ENCODE measurements at places on chromosomes 2 and 18.

- no peak for DNase-seq
These were observed 1923.6 kb upstream of the PIK3C3 start for GRCh38 chr18:40031435-40031834.

DNA sequence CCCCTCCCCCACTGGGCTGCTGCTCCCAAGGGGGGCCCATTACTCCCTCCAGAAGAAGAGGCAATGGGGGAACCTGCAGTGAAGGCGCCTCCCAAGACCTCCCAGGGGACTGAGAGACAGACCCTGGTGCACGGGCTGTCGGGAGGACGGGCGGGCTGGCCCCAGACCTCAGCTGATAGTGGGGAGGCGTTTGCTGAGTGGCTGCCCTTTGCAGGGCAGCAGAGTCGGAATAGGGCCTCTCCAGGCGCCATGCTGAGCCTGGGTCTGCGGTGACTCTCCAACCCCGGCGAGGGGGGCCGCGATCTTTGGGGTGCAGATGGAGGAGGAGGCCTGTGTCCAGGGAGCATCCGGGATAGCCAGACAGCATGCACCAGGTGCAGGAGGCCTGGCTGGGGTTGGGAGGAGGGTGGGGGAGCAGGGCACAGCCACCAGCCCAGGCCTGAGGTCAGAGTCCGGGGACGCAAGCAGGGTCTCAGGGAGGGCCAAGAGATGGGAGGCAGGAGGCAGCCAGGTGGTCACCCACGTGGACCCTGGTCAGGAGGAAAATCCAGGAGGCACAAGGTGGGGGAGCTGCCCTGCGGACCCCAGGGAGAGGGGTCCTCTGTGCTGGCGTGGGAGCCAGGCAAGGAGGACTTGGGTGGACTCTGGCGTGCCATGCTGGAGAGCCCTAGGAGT, 11.0 kb downstream of the CROCC2 start:
- DNase-seq = no peak

DNA sequence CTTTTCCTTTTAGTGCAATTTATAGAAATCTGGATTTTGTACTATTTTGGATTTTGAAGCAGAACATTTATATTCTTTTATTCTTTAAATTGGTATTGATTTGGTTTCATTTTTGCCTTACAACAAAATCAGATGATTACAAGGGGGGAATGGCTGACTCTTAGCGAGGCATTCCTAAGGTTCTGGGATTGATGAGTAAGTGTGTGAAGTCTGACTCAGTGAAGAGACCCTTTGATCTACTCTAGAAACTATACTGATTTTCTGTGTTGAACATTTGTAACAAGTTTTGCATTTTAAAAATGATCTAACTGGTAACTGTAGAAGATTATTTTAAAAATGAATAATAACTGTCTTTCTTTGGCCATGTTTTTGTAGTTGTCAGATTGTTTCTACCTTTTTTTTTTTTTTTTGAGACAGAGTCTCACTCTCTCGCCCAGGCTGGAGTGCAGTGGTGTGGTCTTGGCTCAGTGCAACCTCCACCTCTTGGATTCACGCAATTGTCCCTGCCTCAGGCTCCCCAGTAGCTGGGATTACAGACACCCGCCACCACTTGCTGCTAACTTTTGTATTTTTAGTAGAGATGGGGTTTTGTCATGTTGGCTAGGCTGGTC, 48.7 kb downstream of the TTC39C start:
- peak; percentile 57 for DNase-seq

DNA sequence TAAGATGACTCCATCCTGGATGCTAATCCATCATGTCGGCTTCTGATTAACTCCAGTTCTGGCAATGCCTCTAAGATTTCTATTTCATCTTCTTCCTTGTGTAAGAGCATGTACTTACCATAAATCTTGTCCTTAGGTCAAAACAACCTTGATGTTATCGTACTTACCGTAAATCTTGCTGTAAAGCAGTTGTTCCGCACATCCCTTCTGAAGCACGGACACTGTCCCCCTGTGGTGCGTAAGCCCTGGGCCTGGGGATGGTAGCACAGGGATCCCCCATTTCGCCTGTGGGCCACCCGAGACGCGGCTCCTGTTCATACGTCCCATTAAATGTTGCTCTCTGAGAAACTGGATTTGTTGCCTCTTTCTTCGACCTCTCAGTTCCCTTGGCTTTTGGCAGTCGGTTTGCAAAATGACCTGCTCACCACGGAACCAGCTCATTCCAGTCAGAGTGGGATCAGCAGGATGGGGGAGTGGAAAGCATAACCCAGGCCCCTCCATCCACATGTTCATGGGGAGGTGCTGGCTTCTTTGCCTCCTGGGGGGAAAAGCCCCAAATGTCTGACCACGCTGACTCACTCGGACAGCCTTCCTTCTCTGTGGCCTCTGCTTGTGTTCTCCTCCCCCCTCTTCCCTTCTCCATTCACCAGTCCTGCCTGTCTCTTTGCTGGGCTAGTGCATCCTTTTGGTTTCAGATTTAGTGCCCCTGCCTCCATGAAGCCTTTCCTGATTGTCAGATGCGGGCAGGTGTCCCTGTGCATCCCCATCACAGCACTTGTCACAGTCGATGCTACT, 49.9 kb downstream of the RAB31 start:
- no peak for DNase-seq

DNA sequence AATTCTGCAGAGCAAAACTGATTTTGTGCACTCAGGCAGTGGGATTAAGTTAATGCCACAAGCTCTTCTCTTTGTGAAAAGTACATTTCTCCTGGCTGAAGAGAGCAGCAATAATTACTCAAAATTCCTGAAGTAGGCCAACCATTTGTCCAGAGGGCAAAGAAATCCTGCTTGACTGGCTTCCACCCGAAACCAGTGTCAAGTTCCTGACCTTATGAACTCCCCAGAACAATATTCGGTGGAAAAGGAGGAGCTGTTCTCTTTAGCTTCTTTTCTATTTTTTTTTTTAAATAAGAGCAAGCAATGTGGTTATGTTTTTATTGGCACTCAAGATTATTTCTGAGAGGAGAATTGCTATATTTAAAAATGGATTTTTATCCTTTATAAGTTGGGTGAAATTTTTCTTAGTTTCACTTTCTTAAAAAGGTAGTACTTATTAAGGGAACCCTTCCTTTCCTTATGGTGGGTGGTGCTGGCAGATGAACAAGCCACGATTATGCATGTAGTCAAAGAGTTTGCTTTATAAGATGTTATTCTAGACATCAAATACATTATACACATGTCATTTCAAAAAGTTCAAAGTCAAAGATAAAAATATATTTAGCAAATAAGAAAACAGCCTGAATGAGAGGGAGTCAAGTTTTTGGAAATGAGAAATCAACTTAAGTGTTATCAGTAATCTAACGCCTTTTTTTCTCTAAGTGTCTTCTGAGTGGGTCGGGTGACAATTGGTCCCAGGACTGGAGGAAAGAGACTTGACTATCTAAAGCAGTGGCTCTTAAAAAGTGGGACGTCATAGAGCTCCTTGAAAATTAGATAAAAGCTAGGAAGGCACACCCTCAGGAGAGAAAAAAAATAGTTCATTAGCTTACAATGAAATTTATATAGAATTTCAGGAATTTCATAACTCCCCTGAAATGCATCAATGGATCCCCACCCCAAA, 194.5 kb downstream of the IKZF2 start:
- peak; percentile 61 for DNase-seq

DNA sequence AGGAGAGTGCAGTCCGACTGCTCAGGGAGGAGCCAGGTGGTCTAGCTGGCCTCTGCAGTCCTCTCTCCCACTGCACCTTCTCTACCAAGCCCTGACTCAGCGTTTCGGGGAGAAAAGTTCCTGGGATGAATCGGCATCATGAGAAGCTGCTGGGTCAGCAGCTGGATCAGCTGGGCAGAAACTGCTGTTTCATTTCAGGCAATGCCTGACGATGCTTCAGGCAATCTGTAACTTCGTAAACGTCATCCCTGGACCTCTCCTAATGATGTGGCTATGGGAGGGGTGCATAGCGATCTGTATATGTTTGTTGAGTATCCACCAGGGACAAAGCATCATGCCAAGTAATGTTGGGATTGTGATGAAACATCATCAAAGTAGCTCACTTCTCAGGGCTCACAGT, 20.7 kb downstream of the LIPG start:
- peak; percentile 21 for DNase-seq

- DNase-seq = peak; percentile 51
These were observed 46.2 kb upstream of the TRIM43B start for GRCh38 chr2:95530734-95531133.

GRCh38 chr18:30763902-30764350, 278.6 kb downstream of the DSC3 start:
- DNase-seq = no peak

GRCh38 chr2:9165625-9166024, 41.0 kb upstream of the ASAP2 start:
- no peak for DNase-seq

DNA sequence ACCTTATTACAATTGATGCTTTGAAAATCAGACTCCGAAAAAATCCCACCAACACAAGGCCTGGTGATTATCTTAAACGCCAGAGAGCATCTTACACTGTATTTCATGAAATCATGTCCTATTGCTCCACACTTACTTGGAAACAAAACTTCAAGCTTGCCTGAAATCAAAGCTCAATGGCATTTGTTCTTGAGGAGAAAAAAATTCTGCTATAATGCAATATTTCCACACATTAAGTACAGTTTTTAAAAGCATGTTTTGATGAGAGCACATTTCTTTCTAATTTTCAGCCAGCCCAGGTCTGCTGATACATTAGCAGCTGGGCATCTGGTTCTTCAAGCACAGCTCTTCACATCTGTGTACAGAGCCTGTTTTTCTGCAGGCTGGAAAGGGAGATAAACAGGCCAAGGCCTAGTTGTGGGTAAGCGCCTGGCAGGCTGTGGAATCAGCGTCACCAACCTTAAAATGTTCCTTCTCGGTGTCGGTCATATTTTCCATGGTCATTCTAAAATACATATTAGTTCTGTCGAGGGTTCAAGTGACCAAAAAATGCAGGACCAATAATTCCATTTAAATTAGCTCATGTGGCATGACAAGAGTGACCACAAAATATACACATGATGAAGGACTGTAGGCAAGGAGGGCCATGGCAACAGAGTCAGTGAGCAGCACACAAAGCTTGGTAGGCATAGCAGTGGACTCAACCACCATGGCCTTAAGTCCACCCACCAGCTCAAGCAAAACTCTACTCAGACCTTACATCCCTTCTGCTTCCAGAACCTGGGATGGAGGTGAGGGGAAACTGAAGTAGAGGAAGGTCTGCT, 20.9 kb downstream of the SLC8A1 start:
- peak; percentile 69 for DNase-seq

- no peak for DNase-seq
These were observed 36.3 kb downstream of the FBXO11 start for GRCh38 chr2:47869859-47870595.

- DNase-seq = no peak
These were observed 32.3 kb downstream of the EML6 start for GRCh38 chr2:54755641-54756326.

DNA sequence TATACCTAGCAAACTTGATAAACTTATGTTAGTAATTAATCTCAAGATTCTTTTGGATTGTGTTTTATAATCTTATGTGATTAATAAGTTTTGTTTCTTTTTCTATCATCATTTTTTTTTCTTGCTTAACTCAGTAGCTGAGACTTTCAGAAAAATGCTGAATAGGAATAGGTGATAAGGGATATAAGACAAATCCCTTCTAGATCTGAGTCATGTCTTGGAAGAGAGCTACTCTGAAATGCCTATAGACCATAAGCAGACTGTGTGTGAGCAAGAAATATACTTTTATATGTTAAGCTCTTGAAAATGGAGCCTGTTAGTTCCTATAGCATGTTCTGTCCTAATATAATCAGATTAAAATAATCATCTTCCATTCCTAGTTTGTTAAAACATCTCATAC, 29.6 kb downstream of the CYBRD1 start:
- no peak for DNase-seq

DNA sequence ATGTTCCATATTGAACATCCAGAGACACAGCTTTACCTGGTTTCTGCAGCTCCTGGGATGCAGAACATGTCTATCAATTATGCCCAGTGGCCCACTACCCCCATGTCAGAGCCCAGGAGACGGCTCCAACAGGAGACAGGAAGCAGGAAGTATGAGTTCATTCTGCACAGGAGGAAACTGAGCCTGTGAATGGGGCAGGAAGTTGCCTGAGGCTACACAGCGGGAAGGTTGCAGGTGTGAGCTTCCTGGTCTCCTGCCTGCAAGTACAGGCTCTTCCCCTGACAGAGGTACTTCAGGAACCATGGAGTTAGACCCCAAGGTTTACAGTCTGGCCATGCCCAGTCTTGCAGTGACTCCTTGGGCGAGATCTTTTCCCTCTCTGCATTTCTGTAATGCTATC, 2.8 kb upstream of the BOK start:
- DNase-seq = no peak

DNA sequence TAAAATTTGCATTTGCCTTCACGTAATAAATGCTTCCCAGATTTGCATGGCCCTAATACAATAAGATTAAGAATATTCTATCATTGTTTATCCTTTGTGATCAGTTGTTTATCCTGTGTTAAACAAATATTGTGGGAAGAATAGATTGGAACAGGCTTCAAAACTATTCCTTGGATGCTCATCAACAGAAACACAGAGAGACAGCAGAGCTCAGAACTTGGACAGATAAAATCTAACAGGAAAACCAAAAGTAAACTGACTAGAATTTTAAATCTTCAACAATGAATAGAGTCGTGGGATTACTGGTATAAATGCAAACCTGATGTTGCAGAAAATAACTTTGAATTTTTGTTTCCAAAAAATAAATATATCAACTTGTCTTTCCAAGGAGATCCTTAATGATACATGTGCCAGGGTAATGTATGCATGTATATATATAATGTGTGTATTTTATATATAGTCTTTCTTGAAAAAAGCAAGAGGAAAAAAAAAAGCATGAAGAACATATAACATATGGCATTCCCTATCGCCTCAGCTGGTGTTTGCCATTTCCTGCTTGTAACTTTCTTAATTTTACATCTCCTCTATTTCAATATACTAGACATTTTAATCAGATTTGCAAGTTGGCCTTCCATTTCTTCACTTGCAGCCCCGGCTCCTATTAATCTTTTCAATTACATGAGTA, 59.9 kb upstream of the TANK start:
- peak; percentile 56 for DNase-seq

DNA sequence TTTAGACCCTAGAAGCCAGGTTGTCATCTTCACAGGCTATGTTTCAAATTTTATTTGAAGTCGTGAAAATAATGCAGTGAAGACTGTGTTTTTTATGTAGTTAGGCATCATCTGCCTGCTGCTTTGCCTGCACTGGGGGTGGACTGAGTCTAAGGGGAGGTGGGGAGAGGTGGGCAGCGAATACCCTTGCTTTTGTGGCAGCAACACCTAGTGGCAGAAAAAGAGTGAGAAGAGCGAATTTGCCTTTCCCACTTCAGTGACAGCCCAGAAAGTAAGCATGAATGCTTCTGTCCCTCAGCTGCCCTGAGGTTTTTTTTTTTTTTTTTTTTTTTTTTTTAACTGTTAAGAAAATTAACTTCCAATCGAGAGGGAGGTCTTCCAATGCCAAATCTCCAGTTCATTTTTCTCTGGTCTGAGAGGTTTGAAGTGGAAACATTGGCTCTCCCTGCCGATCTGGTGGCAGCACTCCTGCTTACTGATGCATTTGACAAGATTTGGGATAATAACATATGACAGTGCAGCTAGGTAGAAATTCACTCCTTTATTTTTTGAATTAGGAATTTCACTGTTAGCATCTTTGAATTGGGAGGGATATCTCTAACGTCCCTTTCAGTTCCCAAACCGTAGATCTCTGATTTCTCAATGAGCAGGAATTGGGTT, 60.3 kb upstream of the LYPD6B start:
- DNase-seq = no peak

GRCh38 chr2:179443180-179443579, 178.5 kb upstream of the SESTD1 start:
- no peak for DNase-seq

- peak; percentile 89 for DNase-seq
These were observed 2.4 kb downstream of the CYP27C1 start for GRCh38 chr2:127217470-127218325.

GRCh38 chr18:32048507-32049091, 30.0 kb downstream of the RNF125 start:
- peak; percentile 78 for DNase-seq
